ENCODE measurements at places on chromosomes 11 and 22. TPM values are rescaled to one million over a fixed set of nuclear protein-coding genes. Genes with fewer than 3 reads are reported as not detected.

GRCh38 chr11:105718641-105719040 is 108.8 kb downstream of the GRIA4 start:
- no peaks in the 10 kb centered on the region for H3K4me1 ChIP-seq
- H3K27me3 ChIP-seq: no peaks in the 10 kb centered on the region
- no peak overlapping the region for H3K27ac ChIP-seq
- no peak overlapping the region for H3K4me3 ChIP-seq
- H3K36me3 ChIP-seq: no peaks in the 10 kb centered on the region

DNA sequence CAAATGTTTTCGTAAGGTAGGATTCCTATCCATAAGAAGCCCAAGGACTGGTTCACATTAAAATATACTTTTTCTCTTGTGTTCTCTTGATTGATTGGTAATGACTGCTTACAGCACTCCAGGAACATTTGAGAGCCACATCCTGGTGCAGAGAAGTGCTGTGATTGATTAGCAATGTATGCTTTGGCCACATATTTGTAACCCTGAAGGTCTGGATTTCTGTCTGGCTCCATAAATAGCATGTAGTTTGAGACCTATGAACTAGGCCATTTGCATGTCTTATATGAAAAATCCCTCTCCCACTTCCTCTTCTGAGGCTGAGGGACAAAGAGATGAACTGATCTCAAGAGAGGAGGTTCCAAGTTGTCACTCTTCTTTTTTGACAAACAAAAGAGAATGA is 49.3 kb upstream of the CD44 start:
- no peak for DNase-seq
- H3K27me3 ChIP-seq: no peaks in the 10 kb centered on the region
- peaks cover 9% of the 10 kb centered on the region for H3K4me1 ChIP-seq
- H3K27ac ChIP-seq: no peak overlapping the region
- no peak overlapping the region for H3K4me3 ChIP-seq

GRCh38 chr11:123475469-123475868 is 45.4 kb downstream of the GRAMD1B start:
- no peak overlapping the region for H3K4me3 ChIP-seq
- H3K36me3 ChIP-seq: no peaks in the 10 kb centered on the region
- H3K27ac ChIP-seq: no peak overlapping the region

The KIAA0930 gene
- total RNA-seq: 36.7 TPM

The TMEM121B gene
- 5.0 TPM for total RNA-seq
